ENCODE measurements at places on chromosomes 12 and 14.

DNA sequence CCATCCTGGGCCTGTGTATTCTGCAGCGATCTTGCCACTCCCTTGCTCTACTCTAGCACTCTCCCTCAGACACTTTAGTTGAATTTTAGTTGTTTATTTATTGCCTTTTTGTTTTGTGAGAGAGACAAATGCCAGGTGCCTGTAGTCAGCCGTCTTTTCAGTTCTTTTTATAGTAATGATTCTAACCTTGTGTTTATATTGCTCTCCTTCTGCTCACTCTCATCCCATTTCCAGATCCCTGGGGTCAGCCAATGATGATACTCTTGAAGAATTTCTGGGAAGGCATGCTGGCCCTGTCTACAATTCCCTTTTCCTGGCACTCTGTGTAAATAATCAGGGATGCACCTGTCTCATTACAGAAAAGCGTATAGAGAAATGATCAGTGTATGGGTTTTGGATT lies 334.1 kb upstream of the MIS18BP1 start:
- no peak for DNase-seq

- no peak for DNase-seq
Observed at GRCh38 chr14:76585616-76586015, 175.7 kb upstream of the VASH1 start.

DNA sequence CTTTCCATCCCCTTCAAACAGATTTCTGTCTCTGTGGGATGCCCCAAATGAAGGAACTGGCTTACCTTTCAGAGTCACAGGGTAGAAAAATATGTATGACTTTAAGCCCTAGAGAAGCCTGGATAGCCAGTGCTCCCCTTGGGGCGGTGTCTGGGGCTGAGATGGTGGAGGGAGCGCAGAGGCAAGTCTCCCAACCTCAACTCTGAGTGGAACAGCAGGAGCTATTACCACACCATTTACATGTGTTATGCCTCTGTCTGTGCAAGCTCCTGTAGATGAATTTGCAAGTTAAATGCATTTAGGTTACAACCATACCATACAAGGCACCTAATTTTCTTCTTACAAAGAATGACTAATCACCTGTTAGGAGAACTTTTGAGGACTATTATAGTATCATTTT lies 50.4 kb upstream of the CLMN start:
- no peak for DNase-seq

DNA sequence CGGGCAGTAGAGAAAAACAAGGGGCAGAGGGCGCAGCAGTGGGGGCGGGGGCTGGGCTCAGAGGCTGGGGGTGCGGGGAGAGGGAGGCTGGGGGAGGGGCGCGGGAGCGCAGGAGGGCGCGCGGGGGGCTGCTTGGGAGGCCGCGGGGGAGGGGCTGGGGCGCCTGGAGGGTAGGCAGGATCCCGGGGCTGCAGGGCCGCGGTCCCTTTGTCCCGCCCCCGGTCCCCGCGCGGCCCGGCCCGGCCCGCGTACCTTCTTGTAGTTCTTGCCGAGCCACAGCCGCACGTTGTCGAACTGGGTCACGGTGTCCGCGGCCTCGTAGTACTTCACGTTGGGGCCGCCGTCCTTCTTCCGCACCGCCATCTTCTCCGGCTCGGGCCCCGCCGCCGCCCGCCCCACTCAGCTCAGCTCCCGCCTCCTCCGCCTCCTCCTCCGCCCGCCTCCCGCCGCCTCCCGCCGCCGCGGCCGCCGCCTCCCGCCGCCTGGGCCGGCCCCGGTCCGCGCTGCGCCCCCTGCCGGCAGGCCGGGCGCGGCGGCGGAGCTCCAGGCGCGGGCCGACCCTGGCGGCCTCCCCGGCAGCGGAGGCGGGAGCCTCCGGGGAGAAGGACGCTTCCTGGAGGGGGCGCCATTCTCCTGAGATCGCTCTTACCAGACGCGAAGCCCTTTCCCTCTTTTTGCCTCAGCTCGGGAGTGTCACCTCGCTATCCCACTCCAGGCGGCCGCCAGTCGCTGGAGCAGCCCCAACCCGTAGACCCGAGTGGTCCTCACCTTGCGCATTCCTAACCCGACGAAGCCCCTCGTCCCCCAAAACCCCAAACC lies at the start of gene SMARCC2:
Gene SMARCC2, minus strand, starts transcription at position 385 of the 819 bp plus-strand sequence. Its CDS starts 22 bp downstream, at position 363.
- DNase-seq, result peak; percentile 83

DNA sequence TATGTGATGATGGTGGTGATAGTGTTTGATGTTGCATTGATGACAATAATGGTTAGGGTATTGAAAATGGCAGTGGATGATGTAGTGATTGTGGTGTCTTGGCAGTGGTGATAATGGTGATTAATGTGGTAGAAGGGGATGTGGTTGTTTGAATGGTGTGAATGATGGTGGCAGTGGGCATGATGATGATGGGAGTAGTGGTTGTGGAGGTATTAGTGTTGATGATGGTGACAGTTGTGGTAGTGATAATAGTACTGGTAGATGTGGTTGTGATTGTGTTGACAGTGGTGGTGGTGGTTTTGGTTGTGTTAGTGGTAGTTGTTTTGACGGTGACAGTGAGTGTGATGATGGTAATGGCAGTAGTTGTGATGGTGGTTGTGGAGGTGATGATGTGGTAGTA lies 1049.0 kb downstream of the VRK1 start:
- peak; percentile 14 for DNase-seq

GRCh38 chr12:21800011-21800410 lies 25.5 kb upstream of the KCNJ8 start:
- no peak for DNase-seq

GRCh38 chr12:72277415-72277814 lies 5.2 kb downstream of the TRHDE start:
- DNase-seq, result no peak

DNA sequence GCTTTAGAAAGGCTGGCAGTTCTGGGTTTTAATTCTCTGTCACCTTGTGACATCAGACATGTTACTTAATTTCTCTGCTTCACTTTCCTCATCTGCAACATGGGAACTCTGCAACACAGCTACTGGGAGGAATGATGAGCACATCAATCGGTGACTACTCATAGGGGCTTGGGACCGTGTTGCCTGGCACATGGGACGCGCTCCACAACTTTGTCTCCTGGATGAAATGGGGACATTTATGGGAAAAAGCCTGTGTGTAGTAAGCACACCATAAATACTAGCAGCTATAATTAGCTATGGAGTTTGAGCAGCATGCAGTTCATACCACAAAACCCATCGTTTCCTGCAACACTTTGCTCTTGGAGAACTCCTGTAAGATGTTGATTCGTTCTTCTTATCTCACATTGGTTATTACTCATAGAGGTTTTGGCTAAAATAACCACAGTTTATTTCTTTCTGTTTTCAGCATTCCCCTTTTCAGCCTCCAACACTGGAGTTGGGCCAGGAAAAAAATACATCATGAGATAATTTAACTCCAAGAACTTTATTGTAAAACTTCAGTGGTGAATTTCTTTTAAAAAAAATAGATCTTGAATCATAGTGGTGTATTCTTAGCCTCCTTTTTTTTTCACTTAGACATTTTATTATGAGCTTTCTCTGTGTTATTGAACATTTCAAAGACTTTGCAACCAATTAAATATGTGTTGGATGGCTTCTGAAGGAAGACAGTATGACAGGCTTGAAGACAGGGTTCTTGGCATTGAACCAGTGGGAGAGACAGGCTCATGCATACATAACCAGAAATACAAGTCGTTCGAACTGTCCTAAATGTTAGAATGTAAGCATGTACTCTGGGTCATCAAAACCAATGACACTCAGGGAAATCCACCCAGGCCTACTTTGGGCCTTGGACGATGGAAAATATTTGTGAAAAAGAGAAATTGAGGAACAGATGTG lies 72.7 kb downstream of the RIN3 start:
- DNase-seq, result peak; percentile 70

DNA sequence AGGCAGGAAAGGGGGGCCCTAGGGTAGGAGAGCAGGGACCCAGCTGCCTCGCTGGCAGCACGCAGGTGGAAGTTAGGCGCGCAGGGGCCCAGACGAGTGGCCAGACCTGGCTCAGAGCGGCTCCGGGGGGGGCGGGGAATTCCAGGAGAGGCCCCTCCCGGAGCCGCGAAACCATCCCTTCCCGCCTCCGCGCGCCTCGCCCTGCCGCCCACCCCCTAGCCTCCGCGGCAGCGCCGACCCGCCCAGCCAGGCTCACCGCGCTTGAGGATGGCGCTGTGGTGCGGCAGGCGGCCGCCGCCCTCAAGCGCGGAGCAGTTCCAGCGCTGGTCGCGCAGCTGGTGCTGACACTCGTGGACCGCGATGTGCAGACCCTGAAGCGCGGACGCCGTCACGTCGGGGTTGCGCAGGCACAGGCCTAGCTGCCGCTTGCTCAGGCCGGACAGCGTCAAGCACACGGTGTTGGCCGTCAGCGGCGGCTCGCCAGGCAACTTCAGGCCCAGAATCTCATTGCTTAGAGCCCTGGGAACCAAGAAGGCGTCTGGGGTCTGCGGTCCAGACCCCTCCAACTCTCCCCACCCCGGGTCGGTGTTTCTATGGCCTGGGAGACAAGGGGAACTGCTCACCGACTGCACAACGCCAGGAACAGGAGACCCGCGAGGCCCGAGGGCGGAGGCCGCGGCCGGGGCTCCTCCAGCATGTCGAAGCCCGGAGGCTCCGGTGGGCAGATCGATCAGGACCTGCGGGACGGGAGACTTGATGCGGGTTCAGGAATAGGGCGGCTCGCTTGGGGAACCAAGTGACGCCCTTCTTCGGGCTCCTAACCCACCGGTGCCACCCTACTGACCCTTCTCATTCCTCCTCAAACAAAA lies 1.5 kb downstream of the WNT10B start:
- peak; percentile 15 for DNase-seq

GRCh38 chr14:63224196-63224595 lies 20.0 kb downstream of the RHOJ start:
- no peak for DNase-seq

DNA sequence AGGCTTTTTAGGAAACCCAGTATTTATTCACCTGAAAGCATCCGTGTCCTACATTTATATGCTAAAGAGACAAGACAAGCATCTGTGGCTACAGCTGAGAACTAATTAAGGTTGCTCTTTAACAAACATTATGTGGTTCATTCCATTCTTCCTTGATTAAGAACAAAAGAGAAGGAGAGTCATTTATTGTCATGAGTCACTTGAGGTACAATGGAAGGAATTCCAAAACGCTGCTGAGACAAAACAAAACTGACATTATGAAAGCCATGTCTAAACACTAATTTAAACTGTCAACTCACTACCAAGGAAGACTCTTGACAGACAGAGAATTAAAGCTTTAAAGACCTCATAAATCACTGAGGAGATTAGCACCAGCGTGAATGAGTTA lies 214.4 kb downstream of the BMP4 start:
- no peak for DNase-seq

- peak; percentile 77 for DNase-seq
Observed at GRCh38 chr12:12560587-12561370, 1.9 kb downstream of the DUSP16 start.

- DNase-seq, result no peak
Observed at GRCh38 chr12:92673756-92674155, 29.0 kb upstream of the PLEKHG7 start.
